ENCODE measurements at places on chromosomes 1 and 21.
A peak's percentile ranks its signal among the peaks of the same experiment; 100 is the strongest.

DNA sequence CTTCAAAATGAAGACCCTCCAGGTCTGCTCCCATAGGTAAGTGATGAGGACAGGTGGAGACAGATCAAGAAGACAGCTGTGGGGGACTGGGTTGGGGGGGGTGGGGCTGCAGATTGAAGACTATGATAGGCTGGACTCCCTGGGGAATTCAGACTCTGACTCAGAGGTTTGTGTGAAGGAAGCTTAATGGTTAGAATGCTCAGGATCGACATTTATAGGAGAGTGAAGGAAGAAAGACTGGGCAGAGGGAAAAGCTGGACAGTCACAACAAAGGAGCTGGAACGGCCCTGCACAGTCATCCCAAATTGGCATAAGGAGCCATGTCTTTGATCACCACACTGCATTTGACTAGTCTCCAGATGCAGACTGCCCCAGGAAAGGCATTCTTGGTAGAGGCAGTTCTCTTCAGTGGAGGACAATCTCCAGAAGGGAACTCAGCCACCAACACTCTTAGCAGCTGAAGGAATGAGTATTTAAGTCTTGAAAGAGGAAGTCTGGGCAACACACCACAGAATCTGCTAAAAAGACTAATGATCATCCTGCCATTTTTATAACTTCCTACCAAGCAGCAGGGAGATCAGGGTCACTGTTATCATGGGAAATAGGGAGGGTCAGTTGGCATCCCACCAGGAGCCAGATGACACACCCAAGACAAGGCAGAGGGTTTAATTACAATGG, 120.0 kb upstream of the ZC3H11B start:
- no peak for DNase-seq

- no peak for DNase-seq
These were observed 49.6 kb downstream of the KCNK2 start for GRCh38 chr1:215132156-215132555.

- DNase-seq, result no peak
These were observed 92.8 kb downstream of the PDE9A start for GRCh38 chr21:42746240-42746592.

DNA sequence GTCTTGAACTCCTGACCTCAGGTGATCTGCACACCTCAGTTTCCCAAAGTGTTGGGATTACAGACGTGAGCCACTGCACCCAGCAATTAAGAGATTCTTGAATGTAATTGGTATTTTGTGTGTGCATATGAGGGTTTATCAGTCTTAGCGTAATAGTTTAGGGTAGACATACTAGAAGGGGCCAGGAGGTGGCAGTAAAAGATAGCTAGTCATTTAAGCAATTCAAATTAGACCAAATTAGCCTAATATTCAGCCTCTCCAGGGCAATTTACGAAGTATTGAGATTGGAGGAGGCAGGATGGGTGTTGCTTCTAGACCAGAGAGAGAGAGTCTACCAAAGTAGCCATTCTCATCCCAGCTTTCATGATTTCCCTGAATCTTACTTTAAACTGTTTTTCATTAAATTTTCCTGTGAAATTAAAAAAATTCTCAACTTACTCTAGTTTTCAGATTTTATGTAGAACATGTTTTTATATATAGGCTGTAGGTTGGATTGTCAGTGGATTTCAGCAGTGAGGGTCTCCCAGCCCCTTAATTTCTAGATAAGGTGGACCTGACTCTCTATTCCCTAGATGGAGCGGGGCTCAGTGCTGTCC, 119.7 kb downstream of the HHAT start:
- peak; percentile 11 for DNase-seq

- DNase-seq, result no peak
These were observed 789.2 kb upstream of the RGS18 start for GRCh38 chr1:191368891-191369654.

- DNase-seq, result peak; percentile 51
These were observed at the start of gene ZSWIM5 for GRCh38 chr1:45205910-45206721. Gene ZSWIM5 (minus strand): TSS chr1:45206605. CDS start chr1:45206350, 255 bp downstream.

GRCh38 chr1:109845658-109846057, 65.0 kb upstream of the CSF1 start:
- no peak for DNase-seq

GRCh38 chr1:4404854-4405590, 249.4 kb upstream of the AJAP1 start:
- DNase-seq, result no peak

- no peak for DNase-seq
These were observed 16.7 kb downstream of the COLGALT2 start for GRCh38 chr1:184020855-184021254.

- DNase-seq, result no peak
These were observed 5.0 kb downstream of the TSTD1 start for GRCh38 chr1:161033751-161034150.

- DNase-seq, result no peak
These were observed 10.2 kb upstream of the HNRNPR start for GRCh38 chr1:23354245-23354644.

DNA sequence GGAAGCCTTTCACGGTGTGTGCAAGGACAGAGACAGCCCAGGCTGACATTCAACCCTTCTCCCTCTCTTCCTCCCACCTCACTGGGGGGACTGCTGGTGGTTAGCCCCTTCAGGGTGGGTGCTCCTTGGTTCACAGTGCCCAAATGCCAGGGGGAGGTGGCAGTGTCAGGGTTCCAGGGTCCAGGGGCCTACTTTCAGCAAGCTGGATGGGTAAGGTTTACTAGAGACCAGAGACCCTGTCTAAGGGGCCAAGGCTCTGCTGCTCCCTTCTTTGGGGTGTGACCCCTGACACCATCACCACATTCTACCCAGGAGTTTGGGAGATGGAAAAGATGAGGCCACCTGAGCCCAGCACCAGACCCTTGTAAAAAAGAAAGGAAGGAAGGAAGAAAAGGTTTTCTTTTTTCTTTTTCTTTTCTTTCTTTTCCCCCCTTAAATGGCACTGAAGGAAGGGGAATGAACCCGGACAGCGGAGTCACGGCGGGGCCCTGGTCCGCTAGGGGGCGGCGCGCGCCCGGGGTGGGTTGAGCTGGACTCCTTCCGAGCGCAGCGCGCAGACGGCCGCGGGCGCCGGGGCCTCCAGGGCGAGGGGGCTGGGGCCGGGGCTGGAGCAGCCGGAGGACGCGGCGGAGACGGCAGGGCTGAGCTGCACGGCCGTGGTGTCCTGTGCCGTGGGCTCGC, 18.8 kb downstream of the KNCN start:
- no peak for DNase-seq

- DNase-seq, result no peak
These were observed 357.0 kb upstream of the PRMT6 start for GRCh38 chr1:106699433-106699832.

GRCh38 chr21:14744368-14744767, 198.3 kb upstream of the SAMSN1 start:
- no peak for DNase-seq

GRCh38 chr1:38085666-38086330, 39.2 kb upstream of the POU3F1 start:
- no peak for DNase-seq

DNA sequence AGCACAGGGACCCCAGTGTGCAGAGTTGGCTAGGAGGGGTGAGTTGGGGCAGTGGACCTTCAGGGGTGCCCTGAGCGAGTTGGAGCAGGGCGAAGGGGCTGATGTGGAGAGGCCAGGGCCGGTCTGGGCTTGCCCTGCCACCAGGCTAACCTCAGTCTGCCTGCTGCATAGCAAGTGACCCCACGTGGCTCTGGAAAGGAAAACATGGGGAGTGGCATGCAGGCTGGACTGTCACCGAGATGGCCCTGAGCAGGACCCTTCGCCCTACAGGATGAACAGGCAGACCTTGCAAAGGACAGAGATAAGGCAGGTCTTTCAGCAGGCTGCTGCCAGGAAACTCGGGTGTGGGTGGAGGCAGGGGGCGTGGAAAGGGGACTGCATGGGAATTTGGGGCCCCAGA, 51.5 kb downstream of the FOXO6 start:
- no peak for DNase-seq

GRCh38 chr1:182110635-182111034, 49.1 kb upstream of the ZNF648 start:
- DNase-seq, result no peak

DNA sequence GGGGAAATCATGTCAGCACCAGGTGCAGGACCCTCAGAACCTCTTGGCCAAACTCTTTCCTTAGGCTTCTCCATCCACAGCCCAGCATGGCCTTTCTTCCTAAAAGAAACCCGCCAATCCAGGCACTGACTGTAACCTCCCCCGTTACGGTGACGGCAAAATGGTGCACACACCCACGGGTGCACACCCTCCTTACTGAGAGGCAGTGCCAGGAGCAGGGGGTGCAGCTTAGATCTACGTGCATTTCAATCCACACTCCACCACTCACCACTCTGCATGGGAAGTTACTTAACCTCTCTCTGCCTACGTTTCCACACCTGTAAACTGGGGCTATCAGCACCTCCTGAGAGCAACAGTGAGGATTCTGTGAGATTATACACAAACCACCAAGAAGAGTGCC, 31.0 kb downstream of the SUSD4 start:
- no peak for DNase-seq

DNA sequence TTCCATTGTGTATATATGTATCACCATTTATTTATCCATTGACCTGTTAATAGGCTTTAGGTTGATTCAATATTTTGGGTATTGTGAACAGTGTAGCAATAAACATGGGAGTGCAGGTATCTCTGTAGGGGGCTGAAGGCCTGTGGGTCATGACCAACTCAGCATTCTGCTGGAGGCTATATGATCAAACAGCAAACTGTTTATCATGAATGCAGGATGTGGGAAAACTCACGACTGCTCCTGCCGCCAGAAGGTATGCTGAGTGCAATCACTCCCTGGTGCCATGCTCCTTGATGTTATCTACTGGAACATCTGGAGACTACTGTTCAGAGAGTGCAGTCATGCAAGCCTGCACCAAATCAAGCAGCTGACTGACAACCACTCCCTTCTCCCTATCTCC, 275.2 kb downstream of the COL11A1 start:
- DNase-seq, result no peak

- DNase-seq, result no peak
These were observed 19.6 kb downstream of the CCSAP start for GRCh38 chr1:229323201-229323600.

DNA sequence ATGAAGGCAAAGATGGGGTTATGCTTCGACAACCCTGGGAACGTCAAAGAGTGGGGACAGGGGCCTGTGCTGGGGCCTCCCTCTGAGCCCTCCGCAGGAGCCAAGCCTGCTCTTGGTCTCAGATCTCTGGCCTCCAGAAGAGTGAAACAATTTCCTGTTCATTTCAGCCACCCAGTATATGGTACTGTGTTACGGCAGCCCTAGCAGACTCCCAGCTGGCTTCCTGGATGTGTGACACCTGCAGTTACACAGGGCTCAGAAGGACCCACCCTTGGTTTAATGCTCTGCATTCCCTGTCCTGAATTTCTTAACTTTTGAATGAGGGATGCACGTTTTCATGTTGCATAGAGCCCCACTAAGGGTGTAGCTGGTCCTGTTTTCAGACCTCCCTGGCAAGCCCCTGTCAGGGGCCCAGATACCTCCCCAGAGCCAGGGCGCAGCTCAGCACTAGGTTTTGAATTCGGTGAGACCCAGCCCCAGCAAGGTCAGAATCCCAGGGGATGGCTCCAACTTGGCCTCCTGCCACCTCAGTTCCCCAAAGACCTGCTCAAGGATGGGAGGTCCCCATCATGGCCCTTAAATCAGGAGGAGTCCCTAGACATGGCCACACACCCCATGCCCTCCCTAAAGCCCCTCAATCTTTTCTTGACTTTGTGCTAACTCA, 79.0 kb upstream of the IFFO2 start:
- DNase-seq, result no peak

GRCh38 chr1:159786465-159786864, 5.7 kb downstream of the DUSP23 start:
- no peak for DNase-seq

GRCh38 chr1:203609979-203610493, 16.6 kb upstream of the ATP2B4 start:
- DNase-seq, result no peak

GRCh38 chr1:239912471-239912870, 179.2 kb upstream of the FMN2 start:
- DNase-seq, result no peak

DNA sequence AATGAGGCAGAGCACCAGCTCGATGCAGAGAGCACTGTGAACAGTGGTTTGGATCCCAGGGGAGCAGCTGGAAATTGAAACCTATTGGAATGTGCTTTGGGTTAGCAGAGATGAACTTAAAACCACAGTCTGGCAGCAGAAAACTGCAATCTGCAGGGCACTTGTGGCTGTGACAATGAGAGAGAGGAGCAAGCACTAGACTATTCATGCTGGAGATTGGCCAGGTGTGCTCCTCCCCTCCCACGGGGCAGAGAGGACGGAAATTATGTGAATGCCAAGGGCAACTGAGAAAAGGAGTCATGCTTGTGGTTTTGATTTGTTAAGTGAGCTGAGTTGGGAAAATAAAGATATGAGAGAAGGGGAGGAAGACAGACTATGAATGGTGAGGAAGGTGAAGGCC, 38.1 kb downstream of the HSD3B2 start:
- no peak for DNase-seq
